ENCODE measurements at places on chromosomes 2 and 18. TPM values are rescaled to one million over a fixed set of nuclear protein-coding genes. Genes with fewer than 3 reads are reported as not detected.

Gene PROC
- not detected for total RNA-seq

Gene CYBRD1
- 340 TPM for total RNA-seq

Gene ASB18
- total RNA-seq: not detected

Gene FECH
- 30.9 TPM for total RNA-seq

Gene CNGA3
- not detected for total RNA-seq

Gene TOGARAM2
- 0.14 TPM for total RNA-seq

Gene CAVIN2
- 10.4 TPM for total RNA-seq

Gene GALR1
- total RNA-seq: not detected

Gene SERPINB7
- 1.4 TPM for total RNA-seq

Gene EGR4
- not detected for total RNA-seq

Gene SLC16A14
- total RNA-seq: 4.1 TPM

Gene CYP27C1
- total RNA-seq: 0.18 TPM
